ENCODE measurements at places on chromosomes 1 and 21. TPM values are rescaled to one million over a fixed set of nuclear protein-coding genes. Genes with fewer than 3 reads are reported as not detected.

Gene LGALS8
- total RNA-seq, result 29.3 TPM

- DNase-seq, result no peak
Observed at GRCh38 chr1:98323388-98323787, 338.1 kb upstream of the SNX7 start.

- peak; percentile 29 for DNase-seq
Observed at GRCh38 chr1:84689514-84690396, 506 bp downstream of the SSX2IP start.

DNA sequence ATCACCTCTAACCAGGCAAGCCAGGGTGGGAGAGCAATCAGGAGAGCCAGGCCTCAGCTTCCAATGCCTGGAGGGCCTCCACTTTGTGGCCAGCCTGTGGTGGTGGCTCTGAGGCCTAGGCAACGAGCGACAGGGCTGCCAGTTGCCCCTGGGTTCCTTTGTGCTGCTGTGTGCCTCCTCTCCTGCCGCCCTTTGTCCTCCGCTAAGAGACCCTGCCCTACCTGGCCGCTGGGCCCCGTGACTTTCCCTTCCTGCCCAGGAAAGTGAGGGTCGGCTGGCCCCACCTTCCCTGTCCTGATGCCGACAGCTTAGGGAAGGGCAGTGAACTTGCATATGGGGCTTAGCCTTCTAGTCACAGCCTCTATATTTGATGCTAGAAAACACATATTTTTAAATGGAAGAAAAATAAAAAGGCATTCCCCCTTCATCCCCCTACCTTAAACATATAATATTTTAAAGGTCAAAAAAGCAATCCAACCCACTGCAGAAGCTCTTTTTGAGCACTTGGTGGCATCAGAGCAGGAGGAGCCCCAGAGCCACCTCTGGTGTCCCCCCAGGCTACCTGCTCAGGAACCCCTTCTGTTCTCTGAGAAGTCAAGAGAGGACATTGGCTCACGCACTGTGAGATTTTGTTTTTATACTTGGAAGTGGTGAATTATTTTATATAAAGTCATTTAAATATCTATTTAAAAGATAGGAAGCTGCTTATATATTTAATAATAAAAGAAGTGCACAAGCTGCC is 19.8 kb downstream of the CSF1 start:
- no peak for DNase-seq

DNA sequence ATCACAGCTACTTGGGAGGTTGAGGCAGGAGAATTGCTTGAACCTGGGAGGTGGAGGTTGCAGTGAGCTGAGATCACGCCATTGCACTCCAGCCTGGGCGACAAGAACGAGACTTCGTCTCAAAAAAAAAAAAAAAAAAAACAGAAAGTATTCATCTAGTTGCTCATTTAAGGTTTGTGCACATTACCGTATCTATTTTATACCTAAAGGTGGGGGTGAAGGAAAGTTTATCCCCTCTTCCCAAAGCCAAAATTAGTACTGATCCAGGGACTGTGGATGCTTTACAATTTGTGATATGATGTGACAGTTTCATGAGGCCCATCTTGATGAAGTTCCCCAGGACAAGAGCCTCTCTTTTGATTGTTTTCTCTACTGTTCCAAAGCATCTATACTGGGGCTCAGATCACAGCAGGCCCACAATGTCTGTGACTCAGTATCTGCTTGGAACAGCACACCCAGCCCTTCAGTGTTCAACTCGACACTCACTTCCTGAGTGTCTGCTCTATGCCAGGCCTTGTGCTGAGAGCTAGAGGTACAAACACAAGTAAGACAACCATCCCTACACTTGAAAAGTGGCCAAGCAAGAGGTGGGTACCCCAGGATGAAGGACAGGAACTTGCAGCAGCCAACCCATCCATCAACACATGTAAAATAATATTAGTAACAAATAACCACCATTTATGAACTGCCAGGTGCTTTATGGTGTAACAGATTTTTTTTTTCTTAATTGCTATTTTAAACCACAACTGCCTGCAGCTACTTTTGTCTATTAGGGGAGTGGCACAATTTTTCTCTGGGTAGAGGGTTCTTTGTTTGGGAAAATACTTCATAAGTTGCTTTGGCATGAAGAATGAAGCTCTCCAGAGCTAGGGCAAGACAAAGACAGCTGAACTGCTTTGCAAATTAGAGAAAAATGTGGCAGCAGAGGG is 29.0 kb upstream of the KHDRBS1 start:
- no peak for DNase-seq

- DNase-seq, result no peak
Observed at GRCh38 chr1:67040405-67040804, 13.5 kb downstream of the SLC35D1 start.

GRCh38 chr1:180144659-180145357 is 9.9 kb upstream of the QSOX1 start:
- DNase-seq, result no peak
